ENCODE measurements at places on chromosomes 2 and 18. TPM values are rescaled to one million over a fixed set of nuclear protein-coding genes. Genes with fewer than 3 reads are reported as not detected.

DNA sequence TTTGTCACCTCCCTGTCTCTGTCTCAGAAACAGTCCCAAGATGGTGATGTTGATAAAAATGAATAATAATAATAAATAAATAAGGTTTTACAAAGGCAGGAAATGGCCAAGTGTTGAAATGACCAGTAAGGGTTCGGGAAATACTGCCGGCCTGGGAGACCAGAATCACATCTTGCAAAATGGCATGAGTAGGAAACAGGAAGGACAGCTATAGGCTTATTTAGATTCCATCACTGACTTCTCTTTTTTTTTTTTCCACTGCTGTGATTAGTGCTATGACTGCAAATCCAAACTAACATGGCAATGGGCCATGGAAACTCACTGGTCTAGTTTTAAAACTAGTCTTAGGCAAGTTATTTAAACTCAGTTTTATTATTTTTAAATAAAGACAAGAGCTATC lies 60.6 kb downstream of the SCN1A start:
- no peak for DNase-seq

DNA sequence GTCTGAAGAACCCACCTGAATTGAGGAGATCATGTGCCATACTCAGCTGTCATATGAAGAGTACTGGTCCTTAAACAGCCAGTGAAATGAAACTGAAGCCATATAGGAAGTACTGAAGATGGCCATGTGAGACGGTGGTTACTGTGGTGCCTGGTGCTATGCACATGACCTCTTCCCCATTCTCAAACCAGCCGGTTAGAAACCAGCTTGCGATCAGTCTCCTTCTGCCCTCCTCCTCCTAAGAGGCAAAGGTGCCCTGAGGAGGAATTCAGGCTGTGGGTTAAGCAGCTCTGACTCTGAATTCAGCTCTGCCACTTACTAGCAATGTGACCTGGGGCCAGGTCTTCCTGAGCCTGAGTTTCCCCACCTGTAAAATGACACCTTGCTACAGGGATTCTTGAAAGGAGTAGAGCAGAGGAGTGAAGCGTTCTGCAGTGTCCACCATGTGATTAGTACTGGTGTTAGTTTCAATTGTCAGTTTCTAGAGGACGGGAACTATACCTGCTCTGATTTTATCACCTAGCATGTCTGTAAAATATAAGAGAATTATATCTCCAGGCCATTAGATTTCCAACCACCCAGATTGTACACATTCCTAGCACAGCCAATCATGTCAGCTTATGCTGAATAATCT lies 5.1 kb downstream of the FECH start:
- peak; percentile 55 for DNase-seq

DNA sequence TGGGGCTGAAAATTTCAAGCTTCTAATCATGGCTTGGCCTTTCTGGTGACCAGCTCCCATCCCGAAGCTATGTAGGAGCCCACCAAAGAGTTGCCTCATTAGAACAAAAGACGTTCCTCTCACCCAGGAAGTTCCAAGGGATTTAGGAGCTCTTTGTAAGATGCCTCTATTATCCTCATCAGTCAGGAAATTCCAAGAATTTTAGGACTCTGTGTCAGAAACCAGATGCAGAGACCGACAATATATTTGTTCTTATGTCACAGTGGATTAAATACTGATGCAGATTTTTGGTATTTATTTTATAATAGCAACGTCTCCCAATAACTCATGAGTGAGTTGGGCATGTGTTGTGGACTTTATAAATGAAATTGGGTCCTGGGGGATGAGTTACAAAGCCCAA lies 91.8 kb upstream of the SKOR2 start:
- DNase-seq, result no peak

DNA sequence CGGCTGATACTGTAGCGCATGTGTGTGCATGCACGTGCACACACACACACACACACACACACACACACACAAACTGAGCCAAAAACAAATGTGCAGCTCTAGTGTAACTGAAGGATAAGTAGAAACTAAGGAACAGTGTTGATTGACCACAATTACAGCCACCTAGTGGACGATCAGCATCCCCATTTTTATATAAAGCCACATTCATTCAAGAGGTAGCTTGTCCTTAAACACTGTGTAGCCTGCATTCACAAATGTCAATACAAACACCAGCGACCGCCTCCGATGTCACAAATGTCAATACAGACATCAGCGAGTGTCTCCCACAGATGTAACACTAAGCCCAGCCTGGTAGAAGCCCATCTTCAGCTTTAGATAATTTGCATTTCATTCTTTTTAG lies 167.4 kb downstream of the PTGR3 start:
- DNase-seq, result peak; percentile 19

- no peak for DNase-seq
Measured at GRCh38 chr2:202769201-202769600, 102.4 kb downstream of the ICA1L start.

GRCh38 chr2:237727363-237727762 lies 71.2 kb upstream of the RBM44 start:
- DNase-seq, result no peak

DNA sequence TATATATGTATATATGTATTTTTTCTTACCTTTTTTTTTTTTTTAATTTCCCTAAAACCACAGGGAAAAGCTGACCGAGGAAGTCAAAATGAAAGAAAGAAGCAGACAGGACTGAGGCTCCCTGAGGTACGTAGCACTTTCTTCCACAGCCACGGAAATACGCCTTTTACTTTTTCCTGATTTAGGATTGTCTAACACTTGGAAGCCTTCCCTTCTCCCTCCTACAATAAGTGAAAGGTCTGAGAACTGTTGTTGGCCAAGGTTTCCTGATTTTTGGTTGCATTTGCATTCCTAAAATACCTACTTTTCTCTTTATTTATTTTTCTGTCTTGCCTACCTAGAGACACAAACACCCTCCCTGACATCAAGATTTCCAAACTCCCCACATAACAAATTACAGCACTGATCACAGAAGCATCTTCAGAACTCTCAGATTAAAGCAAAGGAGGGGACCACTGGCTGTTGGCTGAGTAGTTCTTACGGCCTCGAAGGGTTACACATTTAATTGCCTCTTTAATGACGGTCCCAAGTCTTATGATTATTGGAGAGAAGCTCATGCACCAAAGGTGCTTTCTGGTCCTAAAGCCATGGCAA lies 778.5 kb upstream of the FANCL start:
- no peak for DNase-seq

DNA sequence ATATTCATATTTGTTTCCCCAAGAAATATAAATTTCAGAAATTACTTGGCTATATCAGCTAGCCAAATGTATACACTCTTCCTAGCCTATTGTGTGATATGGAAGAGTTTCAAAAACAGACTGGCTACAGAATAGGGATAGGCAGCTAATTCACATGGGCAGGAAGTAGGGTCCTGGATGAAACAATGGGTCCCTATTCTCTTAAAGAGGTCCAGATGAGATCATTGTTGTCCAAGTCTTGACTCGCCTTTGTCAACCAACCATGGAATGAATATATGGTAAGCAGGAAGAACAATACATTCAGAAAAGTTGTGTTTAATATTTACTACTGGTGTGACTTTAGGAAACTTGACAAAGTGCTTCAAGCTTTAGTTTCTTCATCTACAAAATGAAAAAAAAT lies 319.9 kb downstream of the NBAS start:
- DNase-seq, result no peak

- no peak for DNase-seq
Measured at GRCh38 chr18:65846107-65846506, 95.3 kb downstream of the CDH7 start.

DNA sequence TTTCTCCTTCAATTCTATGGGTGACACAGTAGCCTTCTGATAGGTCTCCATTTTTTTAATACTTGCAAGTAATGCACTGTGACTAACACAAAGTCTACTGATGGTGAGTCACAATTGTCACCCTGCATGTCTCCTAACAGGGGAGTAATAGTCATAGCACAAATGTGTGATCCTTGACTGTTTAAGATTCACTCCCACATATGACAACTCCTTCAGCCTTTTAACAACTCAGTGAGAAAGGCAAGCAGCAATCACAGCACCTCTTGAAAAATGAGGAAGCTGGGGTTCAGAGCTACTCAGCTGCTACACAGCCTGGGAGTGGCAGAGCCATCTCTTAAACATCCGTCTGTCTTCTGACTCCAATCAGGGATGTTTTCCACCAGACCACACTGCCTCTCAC lies 63.8 kb downstream of the EHD3 start:
- no peak for DNase-seq

GRCh38 chr2:205405194-205405593 lies 277.1 kb upstream of the NRP2 start:
- DNase-seq, result no peak

DNA sequence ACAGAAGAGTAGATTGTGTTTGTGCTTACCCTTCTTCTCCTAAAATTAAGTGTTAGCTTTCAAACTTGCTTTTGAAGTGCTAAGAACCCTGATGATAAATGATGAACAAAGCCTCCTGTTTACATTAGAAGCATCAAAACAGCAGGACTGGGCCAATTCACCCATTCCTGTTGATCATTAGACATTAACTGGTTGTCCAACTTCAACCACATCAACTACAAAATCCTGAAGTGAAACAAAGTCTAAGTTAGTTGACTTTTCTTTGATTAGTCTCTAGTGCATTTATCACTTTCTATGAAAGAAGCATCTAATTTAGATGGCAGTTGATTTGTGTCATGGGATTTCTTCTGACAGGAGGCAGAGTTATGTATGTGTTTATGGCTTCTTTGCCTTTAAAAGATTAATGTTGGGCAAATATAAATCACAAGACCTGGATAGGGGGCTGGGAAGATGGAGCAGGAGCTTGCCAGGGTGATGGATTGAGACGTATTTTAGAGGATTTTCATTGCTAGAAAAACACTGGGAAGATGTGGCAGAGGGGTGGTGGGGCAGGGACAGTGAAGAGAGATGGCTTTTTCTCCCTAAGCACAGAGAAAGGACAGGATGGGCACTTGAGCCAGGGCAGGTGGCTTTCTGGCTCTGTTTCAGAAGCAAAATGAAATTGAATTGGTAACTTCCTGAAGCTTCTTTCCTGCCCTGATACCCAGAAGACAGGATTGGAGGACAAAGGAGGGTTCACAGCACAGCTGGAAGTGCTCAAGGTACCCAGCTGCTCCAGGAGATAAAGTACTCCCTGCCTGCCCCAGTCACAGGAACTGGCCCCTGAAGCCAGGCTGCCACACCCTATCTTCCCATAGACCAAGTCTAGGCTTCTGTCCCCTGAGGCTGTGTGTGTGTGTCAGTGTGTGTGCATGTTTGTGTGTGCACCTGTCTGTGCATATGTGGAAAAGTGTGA lies 20.5 kb downstream of the GYPC start:
- DNase-seq, result no peak

DNA sequence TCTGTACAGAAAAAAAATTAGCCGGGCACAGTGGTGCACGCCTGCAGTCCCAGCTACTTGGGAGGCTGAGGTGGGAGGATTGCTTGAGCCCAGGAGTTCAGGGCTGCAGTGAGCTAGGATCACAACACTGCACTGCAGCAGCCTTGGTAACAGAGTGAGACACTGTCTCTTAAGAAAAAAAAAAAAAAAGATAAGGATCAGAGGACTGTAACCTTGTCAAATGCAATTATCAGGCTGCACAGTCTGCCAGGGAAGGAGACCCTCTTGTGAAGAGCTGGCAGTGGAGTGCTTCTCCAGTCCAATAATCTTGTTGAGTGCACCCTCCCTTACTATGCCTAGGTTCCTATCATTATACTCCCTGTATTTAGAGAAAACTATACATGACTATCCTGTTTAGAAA lies 330.7 kb downstream of the PDE11A start:
- DNase-seq, result no peak

DNA sequence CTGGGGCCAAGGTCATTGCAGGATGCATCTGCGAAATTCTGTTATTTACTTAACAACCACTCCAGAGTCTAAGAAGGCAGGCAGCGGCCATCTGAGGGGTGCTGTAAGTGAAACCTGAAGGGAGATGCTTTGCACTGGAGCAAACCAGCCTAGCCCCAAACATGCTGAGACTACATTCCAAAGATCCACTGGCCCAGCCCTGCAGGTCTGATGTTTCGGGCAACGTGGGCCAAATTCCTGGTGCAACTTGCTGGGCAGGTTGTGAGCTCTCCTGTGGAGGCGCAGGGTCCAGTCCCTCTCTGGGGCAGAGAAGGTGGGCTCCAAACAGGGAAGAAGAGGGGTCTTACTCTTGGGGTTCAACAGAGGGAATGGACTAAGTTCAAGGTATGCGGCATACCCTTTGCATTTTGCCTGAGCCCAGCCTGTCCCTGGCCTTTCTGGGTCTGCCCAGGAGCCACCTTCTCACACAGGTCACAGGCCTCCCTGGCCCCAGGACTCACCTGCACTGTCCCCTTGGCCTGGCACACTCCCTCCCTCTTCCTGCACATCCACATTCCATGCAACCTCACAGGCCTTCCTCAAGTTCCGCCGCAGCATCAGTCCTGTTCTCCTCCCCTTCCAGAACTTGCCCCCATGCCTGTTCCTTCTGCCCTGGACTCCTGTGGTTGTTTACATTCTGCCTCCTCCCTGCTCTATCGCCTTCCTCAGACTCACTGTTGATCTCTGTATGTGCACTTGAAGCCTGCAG lies 5.1 kb upstream of the MAL start:
- no peak for DNase-seq

GRCh38 chr2:4533806-4534205 lies 830.4 kb downstream of the DCDC2C start:
- no peak for DNase-seq

Gene IL1F10
- total RNA-seq, result not detected

Gene SERPINB11
- total RNA-seq, result not detected

Gene SCTR
- not detected for total RNA-seq

Gene PFN4
- not detected for total RNA-seq

Gene SERPINB10
- not detected for total RNA-seq

Gene ZEB2
- total RNA-seq, result 944 TPM

Gene SIGLEC15
- total RNA-seq, result not detected

Gene FBLN7
- total RNA-seq, result 0.25 TPM

Gene ICA1L
- 9.0 TPM for total RNA-seq

Gene CD8A
- 85.3 TPM for total RNA-seq

Gene MAP3K20
- total RNA-seq, result 2.5 TPM
